ENCODE measurements at places on chromosomes 2 and 18.
A peak's percentile ranks its signal among the peaks of the same experiment; 100 is the strongest.

DNA sequence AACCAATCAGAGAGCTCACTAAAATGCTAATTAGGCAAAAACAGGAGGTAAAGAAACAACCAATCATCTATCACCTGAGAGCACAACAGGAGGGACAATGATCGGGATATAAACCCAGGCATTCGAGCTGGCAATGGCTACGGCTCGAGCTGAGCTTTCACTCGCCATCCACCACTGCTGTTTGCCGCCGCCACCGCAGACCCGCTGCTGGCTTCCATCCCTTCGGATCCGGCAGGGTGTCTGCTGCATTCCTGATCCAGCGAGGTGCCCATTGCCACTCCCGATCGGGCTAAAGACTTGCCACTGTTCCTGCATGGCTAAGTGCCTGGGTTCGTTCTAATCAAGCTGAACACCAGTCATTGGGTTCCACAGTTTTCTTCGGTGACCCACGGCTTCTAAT, 236.7 kb upstream of the DLGAP1 start:
- no peak for DNase-seq

GRCh38 chr2:160687629-160688028, 194.0 kb upstream of the RBMS1 start:
- DNase-seq = no peak

DNA sequence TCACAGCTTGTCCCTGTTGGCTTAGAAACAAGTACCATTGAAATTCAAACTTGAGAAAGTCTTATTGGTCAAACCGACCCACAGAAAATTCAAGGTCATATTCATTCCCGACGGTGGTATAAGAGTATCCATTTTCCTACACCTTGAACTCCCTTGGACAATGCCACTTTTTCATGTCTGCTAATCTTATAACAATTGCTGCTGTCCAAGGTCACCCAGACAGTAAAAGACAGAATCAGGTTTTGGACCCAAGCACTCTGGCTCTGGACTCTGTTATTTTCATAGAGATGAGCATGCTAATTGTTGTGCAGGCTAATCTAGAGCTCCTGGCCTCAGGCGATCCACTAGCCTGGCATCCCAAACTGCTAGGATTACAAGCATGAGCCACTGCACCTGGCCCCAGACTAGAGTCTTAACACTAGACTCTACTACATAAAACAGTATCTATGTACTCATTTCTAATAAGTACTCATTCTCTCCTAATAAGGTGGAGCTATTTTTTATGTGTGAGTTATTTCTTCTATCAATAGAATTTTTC, 57.8 kb downstream of the C2orf76 start:
- DNase-seq = no peak

- DNase-seq = no peak
These were observed 9.3 kb upstream of the NEU2 start for GRCh38 chr2:233023007-233023760.

- no peak for DNase-seq
These were observed 513.0 kb downstream of the GALR1 start for GRCh38 chr18:77762642-77763041.

- DNase-seq = no peak
These were observed 71.4 kb upstream of the TANK start for GRCh38 chr2:161088658-161089350.

DNA sequence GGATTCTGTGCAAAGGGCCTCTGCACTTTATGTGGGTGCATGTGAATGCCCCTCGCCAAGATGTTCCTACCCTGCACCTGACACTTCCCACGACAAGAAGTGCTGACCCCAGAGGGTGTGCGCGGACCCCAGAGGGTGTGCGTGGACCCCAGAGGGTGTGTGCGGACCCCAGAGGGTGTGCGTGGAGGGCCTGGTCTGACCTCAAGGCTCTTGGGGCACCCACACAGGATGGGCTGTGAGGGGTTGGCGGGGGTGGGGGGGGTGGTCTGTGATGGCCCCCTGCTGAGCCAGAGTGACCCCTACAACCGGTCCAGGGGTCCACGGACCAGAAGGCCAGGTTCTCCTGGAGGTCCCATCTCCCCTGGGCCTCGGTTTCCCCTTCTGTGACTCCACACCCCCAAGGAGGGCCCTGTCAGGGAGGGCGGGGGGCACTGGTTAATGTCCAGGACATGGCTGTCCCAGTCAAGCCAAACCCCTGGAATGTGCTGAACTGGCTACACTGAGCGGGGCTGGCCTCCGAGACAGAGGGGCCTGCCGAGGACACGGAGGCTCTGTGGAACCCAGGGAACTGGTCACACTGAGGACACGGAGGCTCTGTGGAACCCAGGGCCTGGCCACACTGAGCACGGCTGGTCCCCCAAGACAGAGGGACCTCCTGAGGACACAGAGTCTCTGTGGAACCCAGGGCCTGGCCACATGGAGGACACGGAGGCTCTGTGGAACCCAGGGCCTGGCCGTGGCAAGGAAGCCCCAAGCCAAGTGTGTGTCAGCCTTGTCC, 3.1 kb downstream of the NEU4 start:
- no peak for DNase-seq

- no peak for DNase-seq
These were observed 2.3 kb upstream of the BCL11A start for GRCh38 chr2:60555783-60556139.

DNA sequence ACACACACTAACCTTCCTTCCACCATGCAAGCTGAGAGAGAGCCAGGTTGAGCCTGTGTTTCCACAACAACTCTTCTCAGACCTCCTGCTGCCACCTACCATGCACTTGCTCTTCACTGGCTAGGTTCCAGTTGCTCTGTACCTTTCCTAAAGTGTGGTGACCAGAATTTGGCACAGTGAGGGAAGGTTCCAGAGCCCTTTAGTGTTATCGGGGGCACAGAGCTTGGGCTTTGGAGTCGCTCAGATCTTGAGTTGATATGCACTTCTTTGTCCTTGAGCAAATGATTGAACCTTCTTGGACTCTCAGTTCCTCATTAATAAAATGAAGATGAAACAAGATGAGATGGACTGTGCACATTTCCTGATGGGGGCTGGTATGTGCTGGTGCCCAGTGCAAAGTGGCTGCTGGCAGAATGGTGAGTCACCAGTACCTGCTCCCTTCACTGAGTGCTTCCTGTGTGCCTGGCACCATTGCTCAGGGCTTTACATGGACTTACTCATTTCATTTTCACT, 47.1 kb downstream of the NEDD4L start:
- DNase-seq = no peak

GRCh38 chr18:45589356-45590035, 25.8 kb upstream of the SLC14A2 start:
- no peak for DNase-seq

GRCh38 chr2:238963971-238964328, 116.1 kb downstream of the TWIST2 start:
- DNase-seq = no peak

GRCh38 chr2:206211657-206212255, 52.1 kb downstream of the EEF1B2 start:
- DNase-seq = no peak

- no peak for DNase-seq
These were observed 52.1 kb downstream of the SMCHD1 start for GRCh38 chr18:2707551-2708168.

DNA sequence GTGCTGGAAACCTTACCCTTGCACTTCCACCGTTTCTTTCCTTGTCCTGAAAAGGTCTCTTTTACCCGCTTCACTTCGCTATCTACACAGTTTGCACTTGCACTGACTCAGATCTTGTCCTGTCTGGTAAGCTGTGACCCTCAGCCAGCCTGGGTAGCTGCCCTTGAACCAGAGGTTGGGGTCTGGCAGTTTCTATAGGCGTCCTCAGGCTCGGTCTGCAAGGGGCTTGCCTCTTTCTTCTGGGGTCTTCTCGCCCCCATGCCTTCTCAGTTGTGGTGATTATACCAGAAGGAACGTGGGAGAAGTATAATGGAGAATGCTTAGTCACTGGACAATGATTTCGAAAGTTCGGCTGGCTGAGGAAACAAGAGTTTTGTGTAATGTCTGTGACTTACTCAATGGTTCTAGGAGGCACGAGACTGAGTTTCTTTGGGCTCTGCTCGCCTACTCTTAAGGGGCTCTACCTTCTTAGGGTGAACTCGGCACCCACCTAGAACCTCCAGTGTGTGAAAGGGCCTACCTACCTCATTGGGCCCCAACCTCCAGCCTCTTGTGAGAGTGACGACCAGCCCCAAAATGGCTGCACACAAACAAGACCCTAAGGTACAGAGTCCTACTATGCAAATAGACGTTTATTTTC, 6.9 kb upstream of the STAT1 start:
- peak; percentile 49 for DNase-seq

DNA sequence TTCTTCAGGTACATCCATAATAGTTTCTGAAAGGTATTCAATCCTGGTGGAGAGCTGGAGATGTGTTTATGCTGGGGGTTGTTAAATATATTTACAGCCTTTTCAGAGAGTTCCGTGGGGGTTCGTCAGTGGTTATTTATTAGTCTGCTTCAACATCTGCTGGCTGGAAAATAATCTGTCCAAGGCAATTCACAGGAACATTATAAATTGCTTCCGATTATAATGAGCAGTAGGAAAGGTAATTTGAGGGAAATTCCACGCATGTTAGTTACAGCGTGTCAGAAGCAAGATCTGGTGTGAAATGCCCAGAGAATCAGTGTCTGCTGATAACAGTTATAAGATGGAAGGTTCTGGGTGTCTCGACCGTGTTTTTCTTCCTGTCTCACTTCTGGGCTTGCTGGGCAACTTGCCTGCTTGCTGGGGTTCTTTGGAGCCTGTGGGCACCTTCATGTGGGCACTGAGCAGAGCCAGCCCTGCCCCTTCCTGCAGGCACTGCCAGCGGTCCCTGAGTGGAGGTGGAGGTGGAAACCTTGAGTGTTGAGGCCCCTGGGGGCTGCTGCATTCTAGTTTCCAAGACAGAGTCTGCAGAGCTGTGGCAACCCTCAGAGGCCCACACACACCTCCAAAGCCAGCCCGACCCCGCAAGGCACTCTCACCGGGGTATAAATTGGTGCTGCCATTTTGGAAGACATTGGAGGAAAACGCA, 185.7 kb downstream of the FAM210A start:
- peak; percentile 37 for DNase-seq

GRCh38 chr2:131103165-131103564, 2.0 kb upstream of the PLEKHB2 start:
- no peak for DNase-seq

- no peak for DNase-seq
These were observed 3.6 kb downstream of the ALPI start for GRCh38 chr2:232459419-232460035.

- no peak for DNase-seq
These were observed at the start of gene ASXL3 for GRCh38 chr18:33577685-33578517. ASXL3 (plus strand) TSS chr18:33578219; CDS start chr18:33578632, 413 bp downstream.

- no peak for DNase-seq
These were observed 71.1 kb upstream of the DSC1 start for GRCh38 chr18:31233621-31234275.

DNA sequence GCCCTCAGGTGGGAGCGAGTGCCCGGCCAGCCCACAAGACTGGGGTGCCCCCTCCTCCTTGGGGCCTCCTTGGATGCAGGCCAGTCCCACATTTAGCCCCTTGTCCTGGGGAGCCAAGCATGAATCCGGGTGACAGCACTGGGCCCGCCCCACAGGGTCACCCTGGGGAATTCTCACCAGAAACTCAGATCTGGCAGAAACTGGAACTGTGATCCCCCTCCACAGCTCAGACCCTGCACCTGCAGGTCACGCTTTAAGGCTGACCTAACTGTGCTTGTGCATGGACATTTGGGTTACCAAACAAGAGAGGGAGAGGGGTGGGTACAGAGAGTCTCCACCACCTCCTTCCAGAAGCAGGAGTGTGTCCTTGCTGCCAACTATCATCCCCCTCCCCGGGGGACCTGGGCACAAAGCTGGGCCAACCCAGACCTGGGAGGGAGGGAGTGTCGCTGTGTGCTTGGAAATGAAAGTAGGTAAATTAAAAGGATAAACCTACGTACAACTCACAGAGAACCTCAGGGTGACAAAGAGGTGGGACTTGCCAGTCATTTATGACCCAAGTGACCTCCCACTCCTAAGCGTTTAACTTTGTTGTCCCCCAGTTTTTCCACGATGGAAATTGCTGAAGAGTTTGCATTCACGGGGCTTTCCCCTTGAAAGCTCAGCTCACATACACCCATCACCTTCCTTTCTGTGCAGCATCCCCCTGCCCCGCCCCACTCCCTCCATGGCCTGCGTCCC, 9.1 kb downstream of the ITM2C start:
- no peak for DNase-seq

DNA sequence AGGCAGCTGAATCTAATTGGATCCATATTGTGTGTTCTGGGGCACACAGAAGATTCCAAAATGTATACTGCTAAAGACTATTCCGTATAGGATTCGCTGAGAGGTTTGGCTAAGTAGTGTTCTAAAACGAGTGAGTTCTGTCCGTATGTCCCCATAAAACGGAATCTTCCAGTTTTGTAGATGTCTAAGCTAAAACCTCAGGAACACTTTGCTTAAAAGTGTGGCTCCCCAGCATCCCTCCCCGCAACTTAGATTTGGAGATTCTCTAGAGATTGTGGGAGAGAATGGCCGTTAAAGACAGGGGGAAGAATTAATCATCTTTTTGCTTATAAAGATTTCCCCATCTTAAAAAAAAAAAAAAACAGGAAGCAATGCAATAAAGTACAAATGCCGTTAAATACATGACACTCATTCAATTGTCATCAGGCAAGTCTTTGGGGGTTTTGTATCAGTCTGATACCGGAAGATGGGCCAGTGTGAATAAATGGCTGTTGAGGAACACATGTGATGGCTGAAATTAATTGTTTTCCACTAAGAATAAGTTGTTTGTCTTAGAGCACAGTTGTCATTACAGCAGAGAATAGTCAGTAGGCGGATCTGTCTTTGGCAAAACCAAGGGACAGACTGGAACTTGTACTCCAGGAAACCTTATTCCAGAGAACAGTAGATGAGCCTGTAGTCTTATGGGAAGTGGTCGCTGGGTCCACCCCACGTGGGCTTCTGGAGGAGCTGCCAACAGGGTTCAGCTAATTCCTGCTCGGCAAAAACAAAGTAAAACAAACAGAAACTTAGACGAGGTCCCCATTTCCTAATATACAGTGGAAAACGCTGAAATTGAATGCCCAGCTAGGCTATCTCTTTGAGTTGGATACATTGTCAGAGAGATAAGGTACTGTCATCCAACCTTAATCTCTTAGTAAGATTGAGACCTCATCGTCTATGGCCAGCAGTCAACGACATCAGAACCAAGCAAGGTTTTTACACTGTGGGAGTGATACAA, 1.7 kb downstream of the EMILIN2 start:
- DNase-seq = no peak

GRCh38 chr18:58038063-58038462, 6.0 kb upstream of the NEDD4L start:
- no peak for DNase-seq

GRCh38 chr2:158782136-158782535, 13.0 kb upstream of the DAPL1 start:
- no peak for DNase-seq
